ENCODE measurements at places on chromosomes 16 and 17.

DNA sequence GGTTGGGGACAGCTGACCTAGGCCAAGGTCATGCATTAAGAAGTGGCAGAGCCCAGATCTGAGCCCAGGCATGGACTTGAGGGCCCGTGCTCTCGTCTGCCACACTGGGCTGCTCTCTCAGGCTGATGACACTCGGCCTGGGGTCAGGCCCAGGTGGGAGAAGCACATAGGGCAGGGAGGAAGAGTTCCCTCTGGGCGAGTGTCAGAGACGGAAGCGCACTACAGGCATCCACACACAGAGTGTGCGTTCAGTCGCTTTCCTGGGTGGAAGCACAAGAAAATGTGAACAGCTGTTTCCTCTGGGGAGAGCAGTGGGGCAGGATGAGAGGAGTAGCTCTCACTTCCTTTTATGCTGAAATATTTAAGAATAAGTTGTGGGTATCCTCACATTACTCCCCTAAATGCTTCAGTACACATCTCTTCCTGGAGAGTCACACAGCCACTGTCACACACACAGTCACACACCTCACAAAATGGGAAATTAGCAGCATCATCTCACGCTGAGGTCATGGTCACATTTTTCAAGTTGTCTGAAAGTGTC lies 59.7 kb downstream of the B9D1 start:
- DNase-seq = no peak

DNA sequence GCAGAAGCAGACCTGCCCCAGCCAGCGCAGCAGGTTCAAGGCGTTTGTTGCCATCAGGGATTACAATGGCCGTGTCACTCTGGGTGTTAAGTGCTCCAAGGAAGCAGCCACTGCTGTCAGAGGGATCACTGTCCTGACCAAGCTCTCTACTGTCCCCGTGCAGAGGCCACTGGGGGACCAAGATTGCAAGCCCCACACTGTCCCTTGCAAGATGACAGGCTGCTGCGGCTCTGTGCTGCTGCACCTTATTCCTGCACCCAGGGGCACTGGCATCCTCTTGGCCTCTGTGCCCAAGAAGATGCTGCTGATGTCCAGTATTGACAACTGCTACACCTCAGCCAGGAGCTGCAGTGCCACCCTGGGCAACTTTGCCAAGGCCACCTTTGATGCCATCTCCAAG lies 27.7 kb downstream of the ATPAF2 start:
- DNase-seq = no peak

DNA sequence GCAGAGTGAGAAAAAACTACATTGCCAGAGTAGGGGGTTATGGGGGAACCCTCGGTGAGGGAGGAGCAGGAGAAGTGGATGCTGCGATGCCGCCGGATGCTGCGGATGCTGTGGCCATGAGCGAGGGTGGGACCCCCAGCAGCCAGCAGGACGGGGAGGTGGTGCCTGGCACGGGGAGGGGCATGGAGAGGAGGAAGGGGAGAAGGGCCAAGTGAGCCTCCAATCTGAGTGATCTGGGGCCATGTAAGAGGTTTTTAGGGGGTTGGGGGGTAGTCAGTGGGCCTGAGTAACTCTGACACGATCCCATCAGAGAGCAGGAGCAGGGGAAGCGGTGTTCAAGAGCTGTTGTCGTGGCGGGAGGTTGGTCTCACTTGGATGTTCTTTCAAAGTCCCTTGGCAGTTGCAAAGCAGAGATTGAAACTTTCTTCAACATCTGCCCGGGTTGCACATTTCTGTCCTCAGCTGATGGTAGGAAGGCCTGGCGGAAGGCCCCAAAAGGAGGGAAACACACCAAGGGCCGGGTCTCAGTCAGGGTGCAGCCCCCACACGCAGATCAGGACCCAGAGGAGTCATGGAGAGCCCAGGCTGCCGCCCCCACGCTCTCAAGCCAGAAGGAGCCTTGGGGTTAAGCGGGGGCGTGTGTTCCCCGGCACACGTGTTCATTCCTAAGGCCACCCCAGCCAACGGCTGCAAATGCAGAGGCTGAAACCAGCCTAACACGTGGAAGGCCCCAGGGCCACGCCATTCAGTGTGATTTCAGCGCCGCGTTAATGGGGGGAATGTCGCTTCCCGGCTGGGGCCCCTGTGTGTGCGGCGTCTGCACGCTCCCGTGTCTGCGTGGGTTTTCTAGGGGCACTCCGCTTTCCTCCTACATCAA lies 81.7 kb downstream of the ZDHHC7 start:
- DNase-seq = no peak

DNA sequence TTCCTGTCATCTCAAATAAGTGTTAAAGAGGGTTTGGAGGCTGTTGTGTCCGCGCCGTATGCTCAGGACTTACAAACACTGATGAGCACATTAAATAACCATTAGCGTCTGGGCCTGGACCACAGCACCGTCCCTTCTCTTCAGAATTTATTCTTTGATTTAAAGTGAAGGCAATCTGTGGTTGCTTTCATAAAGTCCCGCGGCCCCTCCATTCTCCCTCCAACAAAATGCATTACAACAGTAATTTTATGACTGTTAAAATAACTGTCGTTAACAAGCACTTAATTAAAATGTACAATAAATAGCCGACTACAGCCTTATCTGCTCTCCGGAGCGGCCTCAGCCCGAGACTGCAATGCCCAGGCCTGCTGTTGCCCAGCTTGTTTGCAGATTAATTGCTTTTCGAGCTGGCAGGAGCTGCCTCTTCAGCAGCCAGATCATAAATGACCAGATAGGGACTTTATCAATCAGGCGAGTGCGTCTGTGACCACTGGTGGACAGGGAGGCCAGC lies 30.6 kb upstream of the IRX3 start:
- DNase-seq = no peak

- DNase-seq = no peak
These were observed 1.0 kb downstream of the NHERF1 start for GRCh38 chr17:74749279-74750038.

- peak; percentile 95 for DNase-seq
These were observed at the start of gene PCYT2 for GRCh38 chr17:81911277-81911961. TSS of gene PCYT2 (minus strand) at chr17:81911399. CDS start at chr17:81911355, 44 bp downstream.

- no peak for DNase-seq
These were observed 41.3 kb upstream of the DNAH17 start for GRCh38 chr17:78618264-78619066.

DNA sequence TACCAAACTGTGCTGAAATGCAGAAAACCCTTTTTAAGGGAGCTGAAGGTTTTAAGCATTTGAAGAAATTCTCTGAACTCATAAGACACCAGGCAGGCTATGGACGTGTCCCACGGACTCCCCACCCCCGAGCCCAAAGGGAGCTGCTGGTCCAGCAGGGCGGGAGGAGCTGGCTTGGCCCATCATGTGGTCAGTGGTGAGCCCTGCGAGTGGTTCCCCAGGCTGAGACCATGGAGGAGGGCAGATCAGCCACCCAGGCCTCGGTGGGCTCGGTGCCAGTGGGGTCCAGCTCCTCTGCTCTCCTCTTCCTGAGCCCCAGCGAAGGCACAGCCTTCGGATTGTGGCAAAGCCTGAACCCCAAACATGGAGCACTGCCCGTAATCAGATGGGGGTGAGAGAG lies 27.0 kb downstream of the LGALS3BP start:
- no peak for DNase-seq

GRCh38 chr16:27390151-27390550 lies 11.8 kb upstream of the IL21R start:
- no peak for DNase-seq

DNA sequence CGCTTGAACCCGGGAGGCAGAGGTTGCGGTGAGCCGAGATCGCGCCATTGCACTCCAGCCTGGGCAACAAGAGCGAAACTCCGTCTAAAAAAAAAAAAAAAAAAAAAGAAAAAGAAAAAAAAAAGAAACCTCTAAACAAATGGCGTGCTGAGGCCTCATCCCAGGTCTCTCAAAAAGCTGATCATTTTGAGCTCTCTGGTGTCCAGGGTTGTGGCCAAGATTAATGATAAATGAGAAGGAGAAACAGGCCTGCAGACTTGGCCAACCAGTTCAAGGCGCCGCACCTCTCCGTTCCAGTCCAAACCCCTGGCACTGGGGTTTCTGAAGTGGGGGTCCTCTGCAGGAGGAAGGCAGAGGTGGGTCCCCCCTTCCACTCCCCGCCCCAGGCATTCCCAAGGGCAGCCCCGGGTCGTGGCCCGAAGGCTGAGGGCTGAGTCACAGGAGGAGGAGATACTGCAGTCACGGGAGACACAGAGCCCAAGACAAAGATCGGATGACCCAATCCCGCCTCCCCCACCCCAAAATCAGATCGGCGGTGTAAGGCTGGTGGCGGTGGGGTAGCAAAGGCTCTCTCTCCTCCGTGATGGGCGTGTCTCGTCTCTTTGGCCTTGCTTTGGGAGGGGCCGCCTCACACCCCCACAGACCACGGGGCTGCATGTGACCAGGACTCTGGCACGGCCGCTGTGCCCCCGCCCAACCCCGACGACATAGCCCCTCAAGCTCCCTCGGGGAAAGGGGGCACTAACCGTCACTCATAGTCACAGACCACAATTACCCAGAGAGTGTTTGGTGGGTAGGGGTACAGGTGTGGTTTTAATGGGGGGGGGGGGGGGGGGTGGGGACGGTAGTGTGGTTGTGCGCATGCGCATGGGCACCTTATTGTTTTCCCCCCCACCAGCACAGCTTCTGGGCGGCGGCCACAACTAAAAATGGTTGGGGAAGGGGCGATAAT lies 1.1 kb downstream of the VAT1 start:
- DNase-seq = peak; percentile 43

DNA sequence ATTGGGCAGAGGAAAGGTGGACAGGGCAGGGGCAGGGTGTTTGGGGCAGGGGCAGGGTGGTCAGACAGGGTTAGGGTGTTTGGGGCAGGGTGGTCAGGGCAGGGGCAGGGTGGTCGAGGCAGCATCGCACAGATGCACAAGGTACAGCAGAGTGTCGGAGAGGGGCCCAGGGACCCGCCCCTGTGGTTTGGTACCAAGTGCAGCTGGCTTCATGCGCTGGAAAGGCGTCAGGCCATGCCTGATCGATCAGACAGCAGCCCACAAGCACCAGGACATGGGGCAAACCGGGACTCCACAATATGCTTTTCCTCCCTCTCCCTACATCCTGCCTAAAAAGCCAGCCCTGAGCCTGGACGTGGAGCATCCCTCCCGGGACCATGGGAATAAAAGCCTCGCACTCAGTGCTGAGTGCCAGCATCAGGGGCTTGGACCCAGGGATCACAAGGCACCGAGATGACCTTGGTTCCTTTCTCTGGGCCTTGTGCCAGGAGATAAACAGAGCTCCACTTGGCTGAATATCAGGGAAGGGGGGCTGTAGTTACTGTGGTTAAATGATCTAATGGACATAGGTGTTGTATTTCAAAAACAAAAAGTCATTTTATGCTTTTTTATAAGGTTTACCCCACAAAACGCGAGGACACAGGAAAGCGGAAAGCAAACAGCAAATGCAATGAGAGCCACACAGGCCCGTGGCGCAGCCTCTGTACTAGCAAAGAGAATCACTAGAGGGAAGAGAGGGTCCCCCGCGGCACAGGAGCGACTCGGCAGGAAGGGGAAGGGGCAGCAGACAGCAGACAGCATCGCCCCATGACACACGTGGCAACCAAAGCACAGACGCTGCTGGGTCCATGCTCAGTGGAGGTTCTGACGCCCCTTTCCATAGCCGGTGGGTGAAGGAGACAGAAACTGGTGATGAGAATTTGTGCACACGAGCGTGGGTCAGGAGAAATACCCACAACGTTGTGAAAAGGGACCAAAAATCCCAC lies 5.3 kb upstream of the HEXD start:
- no peak for DNase-seq

GRCh38 chr17:50422738-50423137 lies 3.3 kb upstream of the ACSF2 start:
- DNase-seq = no peak

- DNase-seq = no peak
These were observed 6.2 kb downstream of the REXO5 start for GRCh38 chr16:20812510-20812909.

DNA sequence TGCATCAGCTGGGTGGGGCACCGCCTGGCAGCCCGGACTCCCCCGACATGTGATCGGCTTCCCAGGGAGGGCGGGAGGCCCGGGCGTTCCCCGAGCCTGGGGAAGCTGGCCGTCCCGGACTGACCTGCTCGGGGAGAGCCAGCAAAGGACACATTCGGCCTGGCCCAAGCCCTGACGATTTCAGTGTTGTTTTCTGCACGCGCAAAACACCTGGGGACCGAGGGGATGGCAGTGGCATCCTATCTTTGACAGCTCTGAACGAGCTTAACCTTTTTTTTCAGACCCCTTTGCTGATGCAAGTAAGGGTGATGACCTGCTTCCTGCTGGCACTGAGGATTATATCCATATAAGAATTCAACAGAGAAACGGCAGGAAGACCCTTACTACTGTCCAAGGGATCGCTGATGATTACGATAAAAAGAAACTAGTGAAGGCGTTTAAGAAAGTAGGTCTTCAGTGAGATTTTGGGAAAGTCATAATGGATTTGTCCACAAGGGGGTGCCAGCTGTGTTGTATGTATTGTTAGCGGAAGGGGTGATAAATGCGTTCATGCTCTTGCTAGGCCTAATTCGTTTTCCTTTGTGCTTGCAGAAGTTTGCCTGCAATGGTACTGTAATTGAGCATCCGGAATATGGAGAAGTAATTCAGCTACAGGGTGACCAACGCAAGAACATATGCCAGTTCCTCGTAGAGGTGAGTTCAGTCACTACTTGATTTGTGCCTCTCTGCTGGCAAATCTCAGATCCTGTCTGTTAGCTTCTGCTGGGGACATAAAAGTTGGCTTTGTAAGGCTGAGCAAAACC lies 1.0 kb downstream of the EIF1 start:
- peak; percentile 80 for DNase-seq

DNA sequence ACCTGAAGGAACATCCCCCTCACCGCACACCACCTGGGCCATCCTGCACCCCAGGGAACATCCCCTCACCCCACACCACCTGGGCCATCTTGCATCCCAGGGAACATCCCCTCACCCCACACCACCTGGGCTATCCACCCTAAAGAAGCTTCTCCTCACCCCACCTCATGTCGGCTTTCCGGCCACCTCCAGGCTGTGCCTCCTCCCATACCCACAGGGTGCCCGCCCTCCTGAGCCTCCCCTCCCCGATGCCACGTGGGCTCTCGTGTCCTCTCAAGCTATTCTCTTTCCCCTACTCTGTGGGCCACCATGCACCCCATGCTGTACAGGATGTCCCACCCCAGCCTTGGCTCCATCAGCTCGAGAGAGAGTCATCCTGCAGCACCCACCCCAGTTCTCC lies 18.0 kb downstream of the MYLK3 start:
- no peak for DNase-seq

- no peak for DNase-seq
These were observed 16.2 kb upstream of the BAHCC1 start for GRCh38 chr17:81378941-81379511.

DNA sequence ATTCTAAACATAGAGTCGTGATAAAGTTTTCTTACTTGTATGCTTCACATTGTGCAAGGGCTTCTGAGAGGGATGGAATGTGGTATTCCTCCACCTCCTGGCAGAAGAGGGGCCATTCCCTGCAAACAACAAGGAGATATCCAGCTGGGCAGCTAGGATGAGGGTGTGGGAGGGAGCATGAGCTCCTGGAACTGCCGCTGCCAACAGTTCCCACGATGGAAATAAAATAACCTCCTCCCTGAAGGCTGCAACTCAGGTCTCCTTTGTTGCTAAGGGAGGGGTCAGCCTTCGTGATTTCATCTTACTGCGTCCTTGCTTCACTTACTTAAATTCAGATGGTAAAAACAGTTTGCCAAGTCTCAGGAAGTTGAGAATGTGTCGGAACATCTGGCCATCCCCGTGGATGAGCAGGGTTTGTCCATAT lies 15.6 kb downstream of the PLEKHG4 start:
- no peak for DNase-seq

- DNase-seq = peak; percentile 61
These were observed 122.4 kb upstream of the NLRP1 start for GRCh38 chr17:5706577-5707210.
